ENCODE measurements at places on chromosomes 7 and 10.

GRCh38 chr7:156731651-156732050 is 91.1 kb downstream of the RNF32 start:
- DNase-seq: no peak

- no peak for DNase-seq
Measured at GRCh38 chr7:13894954-13895353, 94.5 kb downstream of the ETV1 start.

GRCh38 chr10:12703813-12704212 is 297.7 kb downstream of the CCDC3 start:
- DNase-seq: no peak

DNA sequence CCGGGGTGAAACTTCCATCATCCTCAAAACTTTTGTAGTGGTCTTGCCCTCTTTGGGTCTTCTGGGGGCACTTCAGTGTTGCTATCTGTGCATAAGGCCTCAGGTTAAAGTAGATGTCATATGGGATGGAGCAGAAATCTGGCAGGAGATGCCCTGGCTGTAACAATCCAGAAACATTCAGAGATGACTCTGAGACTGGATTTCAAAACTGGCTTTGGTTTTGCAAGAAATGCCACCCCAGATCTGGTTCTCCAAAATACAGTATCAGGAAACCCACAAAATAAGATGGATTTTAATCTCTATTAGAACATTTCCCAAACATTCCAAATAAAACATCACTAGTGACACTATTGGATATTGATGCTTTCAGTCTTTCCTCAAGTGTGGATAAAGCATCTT is 191.5 kb downstream of the REEP3 start:
- no peak for DNase-seq

- DNase-seq: no peak
Measured at GRCh38 chr7:31407178-31407676, 66.7 kb upstream of the NEUROD6 start.

GRCh38 chr7:91927912-91928311 is 12.8 kb upstream of the AKAP9 start:
- DNase-seq: no peak

- DNase-seq: no peak
Measured at GRCh38 chr10:88063861-88064557, 200.6 kb downstream of the PTEN start.

DNA sequence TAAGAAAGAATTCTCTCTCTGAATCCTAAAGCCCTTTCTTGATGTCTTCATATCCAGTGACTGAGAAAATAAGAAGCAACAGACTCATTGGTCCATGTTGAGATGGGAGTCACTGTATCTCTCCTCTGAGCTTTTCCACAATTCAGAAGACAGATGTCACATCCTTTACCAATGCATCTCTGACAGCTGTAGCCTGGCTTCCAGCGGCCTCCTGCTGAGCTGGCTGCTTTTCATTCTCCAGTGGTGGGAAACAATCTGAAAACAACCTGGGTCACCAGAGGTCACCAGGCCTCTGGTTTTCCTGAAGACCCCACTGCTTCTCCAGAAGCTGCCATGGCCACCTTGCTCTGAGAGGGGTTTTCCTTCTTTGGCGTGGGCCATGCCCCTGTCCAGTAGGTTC is 18.3 kb upstream of the RPA3 start:
- peak; percentile 10 for DNase-seq

DNA sequence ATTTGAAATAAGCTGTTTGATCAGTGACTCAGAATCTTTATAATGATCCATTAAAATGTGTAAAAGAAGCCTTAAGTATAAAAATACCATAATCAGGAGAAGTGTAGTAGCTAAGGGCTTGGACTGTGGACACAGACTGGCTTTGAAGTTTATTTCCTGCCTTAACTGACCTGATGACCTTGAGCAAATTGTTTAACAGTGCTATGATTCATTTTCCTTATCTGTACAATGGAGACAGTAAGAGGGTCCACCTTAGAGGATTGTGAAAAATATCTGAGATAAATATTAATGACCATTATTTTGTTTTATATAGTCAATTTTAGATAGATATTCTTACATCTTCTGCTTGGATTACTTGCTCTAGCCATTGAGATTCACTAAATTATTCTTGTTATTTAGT is 13.3 kb upstream of the RPA3 start:
- no peak for DNase-seq

DNA sequence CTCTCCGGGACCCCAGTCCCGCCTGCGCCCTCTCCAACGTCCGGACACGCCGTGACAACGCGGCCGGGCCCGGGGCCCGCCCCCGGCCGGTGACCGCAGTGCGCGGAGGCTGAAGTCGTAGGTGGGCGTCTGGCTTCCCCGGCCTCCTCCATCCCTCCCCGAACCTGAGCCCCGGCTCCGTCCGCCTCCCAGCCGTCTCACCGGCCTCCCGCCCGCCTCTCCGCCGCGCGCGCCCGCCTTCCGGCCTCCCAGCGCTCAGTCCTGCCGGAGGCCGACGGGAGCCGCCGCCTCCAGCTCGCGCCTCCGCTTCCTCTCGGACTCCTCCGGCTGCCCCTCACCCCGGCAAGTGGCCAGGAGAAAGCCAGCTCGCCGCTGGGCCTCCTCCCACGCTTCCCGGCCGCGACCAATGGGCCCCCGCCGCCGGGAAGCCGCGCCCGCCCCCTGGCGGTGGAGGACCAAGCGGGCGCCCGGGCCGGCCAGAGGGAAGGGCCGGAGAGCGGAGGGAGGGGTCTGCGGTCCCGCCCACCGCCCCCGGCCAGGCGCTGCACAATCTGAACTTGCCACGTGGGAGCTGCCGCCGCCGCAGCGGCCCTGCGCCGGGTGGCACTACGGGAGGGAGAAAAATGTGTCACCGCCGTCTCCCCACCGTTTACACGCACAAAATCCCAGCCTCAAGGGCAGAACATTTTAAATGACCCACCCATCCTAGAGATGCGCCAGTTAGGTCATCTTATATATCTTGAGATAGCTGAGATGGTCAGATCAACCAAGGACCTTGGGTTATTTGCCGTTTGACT is at the start of gene FAM3C:
TSS of gene FAM3C (minus strand) at position 348 of the 797 bp plus-strand sequence. CDS start 13,339 bp downstream, outside the sequence.
- DNase-seq: peak; percentile 94

DNA sequence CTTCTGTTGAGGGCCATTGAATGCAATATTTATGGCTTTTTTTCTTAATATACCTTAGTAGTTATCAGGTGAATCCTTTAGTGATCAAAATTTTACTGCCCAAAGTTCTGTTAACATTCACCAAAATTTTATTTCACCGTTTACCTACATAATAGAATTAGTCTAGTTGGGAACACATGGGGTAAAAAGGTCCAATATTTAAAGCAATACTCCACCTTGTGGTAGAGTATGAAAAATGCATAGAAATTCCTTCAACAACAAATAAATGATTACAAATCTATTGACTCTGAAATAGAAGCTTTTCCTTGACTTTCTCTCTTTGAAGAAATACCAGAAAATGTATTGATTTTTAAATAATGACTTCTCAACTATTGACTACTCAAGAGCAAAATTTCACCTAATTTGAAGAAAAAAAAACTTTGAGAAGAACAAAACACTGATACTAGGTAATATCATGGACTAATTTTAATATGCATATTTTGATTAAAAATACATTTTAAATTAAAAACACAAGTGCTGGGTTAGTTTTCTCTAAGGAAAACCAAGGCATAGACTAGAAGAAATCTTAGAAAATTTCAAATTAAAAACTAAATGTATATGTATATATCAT is 43.3 kb downstream of the POLR1F start:
- no peak for DNase-seq

GRCh38 chr7:43937444-43937843 is 11.2 kb downstream of the UBE2D4 start:
- no peak for DNase-seq

DNA sequence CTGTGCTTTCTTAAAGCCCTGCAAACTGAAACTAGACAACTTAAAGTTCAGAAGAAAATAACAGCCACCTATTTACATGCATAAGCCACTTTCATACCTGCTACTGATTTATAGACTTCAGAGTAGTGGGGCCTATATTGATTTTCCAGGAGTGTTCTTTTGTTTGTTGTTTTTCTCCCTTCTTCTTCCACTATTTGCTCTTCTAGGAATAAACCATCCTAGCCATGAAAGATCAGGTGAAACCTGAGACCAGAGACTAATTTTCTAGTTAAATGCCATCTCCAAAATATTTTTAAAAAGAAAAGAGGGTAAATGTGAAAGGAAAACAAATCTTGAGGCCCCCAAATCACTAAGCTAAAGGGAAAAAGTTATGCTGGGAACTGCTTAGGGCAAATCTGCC is 72.4 kb upstream of the C1GALT1 start:
- DNase-seq: no peak

DNA sequence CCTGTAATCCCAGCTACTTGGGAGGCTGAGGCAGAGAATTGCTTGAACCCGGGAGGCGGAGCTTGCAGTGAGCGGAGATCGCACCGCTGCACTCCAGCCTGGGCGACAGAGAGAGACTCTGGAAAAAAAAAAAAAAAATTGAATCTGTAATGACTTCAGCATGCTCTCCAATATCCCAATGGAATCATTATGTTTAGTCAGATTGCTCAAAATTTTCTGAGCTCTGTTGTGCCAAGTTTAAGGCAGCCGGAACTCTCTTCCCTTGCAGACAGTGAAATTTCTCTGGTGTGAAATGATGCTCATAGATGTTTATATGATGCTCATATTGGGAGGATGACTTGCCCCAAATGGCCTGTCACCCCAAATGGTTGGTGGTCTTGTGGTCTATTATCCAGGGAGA is 180.9 kb downstream of the CTTNBP2 start:
- no peak for DNase-seq

GRCh38 chr10:101647255-101647654 is 47.7 kb downstream of the FBXW4 start:
- no peak for DNase-seq

DNA sequence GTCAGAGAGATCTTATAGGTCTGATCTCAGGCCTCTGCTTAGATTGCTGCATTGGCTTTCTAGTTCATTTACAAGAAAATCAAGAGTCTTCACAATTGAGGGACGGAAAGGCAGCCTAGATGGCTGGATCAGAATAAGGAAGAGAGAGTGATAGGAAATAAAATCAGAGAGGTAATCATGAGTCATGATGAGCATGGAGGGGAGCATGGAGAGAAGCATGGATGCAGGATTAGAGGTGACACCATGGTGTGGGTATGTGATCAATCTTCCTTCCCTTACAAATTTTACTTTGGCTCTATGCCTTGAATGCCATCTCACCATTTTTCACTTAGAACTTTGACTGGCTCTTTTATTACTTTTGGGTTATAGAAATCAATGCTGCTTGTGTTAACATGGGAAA is 1.4 kb downstream of the BCCIP start:
- DNase-seq: no peak

- DNase-seq: no peak
Measured at GRCh38 chr10:35300063-35300699, 36.1 kb upstream of the CCNY start.

GRCh38 chr10:63409465-63410027 is 56.2 kb downstream of the JMJD1C start:
- DNase-seq: no peak

DNA sequence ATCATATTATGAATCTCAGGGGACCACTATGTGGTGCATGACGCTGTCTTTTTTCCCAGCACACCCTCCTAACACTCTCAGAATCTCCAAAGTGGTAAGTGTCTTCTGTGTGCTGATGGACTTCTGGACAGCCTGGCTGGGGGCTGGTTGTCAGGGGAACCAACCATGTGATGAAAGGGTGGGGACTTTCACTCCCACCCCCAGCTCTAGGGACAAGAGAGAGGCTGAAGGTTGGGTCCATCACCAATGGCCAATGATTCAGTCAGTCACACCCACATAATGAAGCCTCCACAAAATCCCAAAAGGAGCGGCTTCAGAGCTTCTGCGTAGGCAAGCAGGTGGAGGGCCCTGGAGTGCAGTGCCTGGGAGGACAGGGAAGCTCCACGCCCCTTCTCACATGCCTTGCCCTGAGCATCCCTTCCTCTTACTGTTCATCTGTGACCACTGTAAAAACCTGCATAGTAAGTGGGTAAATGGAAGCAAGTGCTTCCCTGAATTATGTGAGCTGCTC is 44.6 kb downstream of the RASGEF1A start:
- no peak for DNase-seq

GRCh38 chr10:103897241-103897774 is 20.7 kb downstream of the STN1 start:
- DNase-seq: no peak

- no peak for DNase-seq
Measured at GRCh38 chr7:84294847-84295455, 100.4 kb upstream of the SEMA3A start.

- no peak for DNase-seq
Measured at GRCh38 chr10:76080451-76080850, 649.0 kb downstream of the LRMDA start.

GRCh38 chr7:1839701-1840100 is 169.6 kb downstream of the ELFN1 start:
- DNase-seq: no peak

DNA sequence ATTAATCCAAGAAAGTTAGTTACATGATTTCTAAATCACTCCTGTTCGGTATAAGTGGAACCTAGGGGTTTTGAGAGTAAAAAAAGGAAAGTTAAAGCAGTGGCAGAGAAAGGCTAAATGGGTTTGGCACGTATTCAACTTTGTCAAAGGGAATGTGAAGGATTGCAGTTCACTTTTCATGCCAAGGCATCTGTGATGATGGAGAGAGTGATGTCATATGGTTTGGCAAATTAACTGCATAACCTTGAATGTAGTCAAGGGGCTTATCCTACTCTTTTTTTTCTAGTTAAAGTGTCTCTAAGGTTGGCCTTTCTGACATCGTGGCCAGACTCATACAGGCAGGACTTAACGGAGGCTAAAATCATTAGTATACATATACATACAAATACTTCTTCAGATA is 277.8 kb downstream of the EXOC4 start:
- no peak for DNase-seq

- DNase-seq: no peak
Measured at GRCh38 chr7:69052447-69052846, 545.8 kb upstream of the AUTS2 start.

DNA sequence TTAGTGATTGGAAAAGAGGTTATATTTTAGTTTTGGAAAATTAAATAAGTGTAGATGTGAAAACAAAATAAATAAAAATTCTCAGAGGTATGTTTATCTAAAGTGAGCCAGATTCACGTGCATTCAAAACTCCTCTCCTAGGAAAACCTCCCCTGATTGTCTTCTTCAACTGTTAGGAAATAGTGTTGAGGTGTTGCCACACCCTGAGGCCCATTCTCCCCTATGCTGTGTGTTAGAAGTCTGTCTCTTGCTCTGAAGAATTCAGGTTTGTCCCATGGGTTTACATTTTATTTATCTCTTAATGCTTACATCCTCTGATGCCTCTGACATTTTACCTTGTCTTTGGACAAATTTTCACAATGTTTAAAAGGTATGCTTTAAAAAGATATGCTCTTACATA is 40.3 kb downstream of the PTPRE start:
- DNase-seq: no peak

DNA sequence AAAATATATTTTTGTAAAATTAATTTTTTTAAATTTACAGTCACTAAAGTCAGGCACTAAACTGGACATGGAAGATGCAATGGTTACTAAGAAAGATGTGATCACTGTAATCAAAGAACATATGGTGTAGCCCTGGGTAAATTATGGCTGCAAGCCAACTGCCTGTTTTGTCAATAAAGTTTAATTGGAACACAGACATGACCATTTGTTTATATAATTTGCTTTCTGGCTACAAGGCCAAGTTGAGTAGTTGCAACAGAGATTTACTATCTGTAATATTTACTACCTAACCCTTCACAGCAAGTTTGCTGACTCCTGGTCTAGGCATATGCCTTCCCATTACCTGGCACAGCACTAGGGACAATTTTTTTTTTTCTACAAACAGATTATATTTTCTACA is 448.9 kb downstream of the ADRA2A start:
- DNase-seq: no peak

- peak; percentile 3 for DNase-seq
Measured at GRCh38 chr10:50503661-50504320, 120.0 kb downstream of the SGMS1 start.
